ENCODE measurements at places on chromosomes 16 and 17.

DNA sequence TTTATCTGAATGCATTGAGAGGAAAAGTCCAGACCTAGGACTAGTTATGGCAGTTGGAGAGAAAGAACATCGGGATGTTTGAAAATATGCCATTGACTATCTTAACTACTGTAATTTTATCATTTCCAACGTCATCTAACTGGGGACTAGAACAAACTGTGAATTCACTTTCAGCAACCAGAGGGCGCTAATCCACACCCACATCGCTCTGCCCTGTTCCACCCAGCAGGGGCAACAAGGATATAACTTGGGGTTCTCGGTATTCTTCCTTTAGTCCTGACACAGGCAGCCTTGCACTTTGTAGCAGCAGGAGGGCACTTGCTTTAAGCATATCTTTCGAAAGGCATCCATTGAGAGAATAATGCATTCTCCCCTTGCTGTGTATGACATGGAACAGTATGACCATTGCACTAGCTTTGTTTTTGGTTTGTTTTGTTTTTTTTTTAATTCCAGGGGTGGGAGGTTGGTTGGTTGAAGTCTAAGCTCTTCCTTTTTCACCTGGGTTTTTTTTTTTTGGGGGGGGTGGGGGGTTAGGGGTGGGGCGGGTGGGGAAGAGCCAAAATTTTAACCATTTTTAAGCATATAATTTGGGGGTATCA lies 31.5 kb downstream of the SIAH1 start:
- DNase-seq = peak; percentile 71

GRCh38 chr16:55577887-55578286 lies 11.4 kb downstream of the CAPNS2 start:
- DNase-seq = no peak

DNA sequence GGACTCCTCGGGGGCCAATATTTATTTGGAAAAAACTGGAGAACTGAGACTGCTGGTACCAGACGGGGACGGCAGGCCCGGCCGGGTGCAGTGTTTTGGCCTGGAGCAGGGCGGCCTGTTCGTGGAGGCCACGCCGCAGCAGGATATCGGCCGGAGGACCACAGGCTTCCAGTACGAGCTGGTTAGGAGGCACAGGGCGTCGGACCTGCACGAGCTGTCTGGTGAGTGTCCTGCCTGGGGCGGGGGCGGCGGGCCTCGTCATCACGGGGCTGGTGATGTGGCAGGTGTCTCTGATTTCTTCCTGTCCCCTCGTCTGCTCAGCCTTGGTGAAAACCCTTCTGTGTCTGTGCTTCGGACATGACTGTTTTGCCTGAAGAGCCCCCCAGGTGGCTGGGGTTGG lies 5.7 kb downstream of the METRNL start:
- no peak for DNase-seq

GRCh38 chr16:80341263-80341662 lies 199.5 kb upstream of the DYNLRB2 start:
- no peak for DNase-seq

DNA sequence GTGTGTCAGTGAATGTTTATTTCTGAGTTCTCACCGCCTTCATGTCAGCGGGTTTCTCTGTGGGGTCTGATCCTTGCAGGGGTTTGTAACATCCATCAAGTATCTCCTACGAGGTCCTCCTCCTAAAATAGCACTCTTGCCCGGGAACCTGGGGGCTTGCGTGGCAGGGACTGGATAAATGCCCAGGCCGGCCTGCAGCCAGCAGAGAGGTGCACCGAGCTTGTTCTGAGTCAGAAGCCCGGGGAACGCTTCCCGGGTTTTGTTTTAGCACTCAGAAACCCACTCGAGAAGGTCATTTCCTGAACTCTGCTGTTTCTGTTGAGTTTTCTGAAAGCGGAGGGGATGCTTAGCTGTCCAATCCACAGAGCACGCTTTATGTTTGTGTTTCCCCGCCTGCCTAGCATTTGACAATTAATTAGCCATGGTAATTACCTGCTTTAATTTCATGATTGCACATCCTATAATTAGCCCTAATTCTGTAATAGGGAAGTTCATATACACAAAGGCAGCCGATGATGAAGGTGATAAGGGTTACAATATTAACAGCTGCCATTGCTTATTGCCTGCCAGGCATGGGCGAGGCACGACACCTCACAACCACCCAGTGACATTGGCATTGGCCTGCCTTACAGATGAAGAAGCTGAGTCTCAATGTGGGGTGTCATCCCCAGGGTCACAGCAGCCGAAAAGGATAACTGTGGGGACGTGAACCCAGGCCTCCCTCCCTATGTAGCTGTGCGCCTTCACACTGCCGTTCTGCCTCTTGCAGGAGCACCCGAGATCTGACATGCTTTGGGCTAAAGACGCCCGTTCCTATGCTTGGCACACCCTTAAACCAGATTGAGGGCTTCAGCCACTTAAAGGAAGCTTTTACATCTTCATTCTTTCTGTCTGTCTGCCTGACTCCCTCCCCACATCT lies 333.1 kb downstream of the CPPED1 start:
- peak; percentile 67 for DNase-seq
